ENCODE measurements at places on chromosomes 11 and 22.

DNA sequence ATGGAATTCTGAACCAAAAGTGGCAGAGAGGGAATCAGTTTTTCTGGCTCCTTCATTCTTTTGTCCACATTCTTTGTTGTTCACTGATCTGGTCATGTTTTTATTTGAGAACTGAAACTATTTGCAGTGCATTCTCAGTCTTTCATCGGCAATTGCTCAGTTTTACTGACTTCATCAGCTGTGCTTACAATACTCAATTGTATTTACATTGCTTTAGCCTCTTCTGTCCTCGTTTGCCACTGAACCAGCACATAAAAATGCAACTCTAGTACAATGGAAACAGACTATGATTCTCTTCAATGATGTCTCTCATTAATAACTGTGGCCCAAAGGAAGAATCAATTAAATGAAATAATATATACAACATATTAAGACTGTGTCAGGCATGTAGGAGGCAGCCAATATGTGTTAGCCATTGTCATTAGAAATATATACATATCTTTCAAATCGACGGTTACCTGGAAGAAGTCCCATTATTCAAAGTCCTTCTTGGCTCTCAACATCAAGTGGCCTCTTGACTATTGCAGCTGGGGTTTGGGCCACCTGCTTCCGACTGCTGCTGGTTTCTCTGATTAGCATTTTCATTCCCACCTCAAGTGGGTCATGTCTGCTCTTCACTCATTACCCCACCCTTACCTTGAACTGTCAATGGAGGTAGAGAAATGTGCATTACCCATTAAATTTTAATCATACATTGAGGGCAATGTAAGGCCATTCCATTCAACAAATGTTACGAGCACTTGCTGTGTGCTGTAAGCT lies 600.1 kb downstream of the INSC start:
- no peak for DNase-seq

DNA sequence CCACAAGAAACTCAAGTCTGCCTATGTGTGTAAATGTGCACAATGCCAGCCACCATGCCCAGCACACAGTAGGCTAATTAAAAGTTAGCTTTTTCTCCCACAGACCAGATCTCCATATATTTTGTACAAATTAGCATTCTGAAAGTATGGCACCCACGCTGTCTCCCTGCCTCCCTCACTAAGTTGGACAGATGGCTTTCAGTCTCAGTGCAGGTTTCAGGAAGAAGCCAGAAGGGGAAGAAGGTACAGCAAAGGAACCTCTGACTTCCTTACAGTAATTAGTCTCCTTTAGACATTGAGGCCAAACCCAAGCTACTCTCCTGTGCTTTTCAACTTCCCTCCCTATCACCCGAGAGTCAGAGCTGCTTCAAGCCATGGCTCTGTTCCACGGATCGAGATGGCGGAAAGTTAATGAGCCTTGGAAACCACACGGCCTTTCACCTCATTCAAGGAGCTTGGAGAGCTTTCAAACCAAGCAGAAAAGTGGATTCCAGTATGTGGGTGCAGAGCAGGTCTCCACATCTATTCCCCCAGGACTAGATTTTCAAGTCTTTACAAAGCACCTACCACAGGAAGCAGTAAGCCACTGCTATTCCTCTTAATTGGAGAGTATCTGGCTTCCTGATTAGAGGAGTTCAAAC lies 221.1 kb upstream of the NARS2 start:
- no peak for DNase-seq

DNA sequence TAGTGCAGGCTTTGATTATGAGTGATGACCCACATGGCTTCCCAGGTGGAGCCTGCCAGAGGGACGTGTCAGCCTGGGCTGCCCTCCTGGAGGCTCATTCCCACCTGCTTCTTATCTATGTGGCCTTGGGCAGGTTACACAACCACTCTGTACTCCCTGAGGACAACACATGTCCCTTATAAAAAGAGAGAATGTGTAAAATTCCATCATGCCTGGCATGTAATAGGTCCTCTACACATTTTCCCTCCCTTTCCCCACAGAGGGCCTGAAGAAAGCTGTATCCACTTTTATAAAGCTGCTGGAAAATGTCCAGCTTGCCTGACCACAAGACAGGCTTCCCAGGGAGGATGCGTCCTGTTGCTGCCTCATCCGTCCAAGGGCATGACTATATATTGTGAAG lies 55.0 kb upstream of the VSTM5 start:
- no peak for DNase-seq

- peak; percentile 39 for DNase-seq
Measured at GRCh38 chr11:93903989-93904388, 53.6 kb upstream of the VSTM5 start.

DNA sequence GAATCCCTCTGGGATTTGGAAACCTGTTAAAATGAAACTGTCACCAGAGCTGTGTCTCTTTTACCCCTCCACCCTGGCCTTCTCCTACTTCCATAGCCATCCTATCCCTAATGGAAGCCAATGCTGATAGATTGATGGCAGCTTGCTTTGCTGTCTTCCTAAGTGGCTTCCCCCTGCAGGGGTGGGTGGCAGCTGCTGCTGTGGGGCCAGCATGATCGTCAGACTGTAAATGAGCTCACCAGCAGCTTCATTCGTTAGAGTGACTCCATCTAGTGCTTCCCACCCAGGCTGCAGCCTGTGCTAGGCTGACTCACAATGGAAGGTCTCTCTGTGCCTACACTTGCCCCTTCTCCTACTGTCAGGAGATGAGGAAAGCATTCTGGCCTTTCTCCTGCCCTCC lies 311.0 kb downstream of the BUD13 start:
- peak; percentile 70 for DNase-seq

DNA sequence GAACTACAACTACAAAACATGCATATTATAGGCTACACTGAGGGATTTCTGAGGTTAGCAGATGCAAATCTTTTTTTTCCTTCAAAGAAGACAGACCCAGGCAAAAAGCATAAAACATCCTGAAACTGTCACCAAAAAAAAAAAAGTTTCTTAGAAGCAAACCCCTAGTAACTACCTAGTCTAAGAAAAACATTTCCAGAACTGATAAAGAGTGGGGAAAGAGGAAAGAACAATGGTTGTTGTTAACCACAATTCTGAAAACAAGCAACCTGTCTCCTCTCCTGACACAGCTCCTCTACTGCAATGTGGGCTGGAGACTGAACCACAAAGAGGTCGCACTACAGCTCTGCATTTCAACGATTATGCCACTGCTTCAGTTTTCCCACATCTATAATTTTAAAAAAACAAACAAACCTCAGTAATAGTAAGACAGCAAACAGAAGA lies 15.0 kb downstream of the DENND5A start:
- no peak for DNase-seq

DNA sequence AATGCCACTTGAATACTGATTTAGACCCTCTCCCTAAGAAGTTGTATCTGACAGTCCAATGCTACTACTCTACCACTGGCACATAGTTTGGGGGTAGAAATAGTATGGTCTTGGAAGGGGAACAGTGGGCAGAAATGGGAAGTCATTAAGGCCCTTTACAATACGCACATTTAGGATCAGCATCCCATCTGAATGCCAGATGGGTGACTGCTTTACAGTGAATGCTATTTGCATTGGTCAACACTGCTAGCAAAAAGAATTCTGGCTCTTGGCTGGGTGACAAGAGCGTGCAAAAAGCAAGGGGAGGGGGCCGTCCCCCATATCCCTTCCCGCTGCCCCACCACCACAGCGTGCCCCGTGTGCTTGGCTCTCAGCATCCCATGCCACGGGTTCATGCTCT lies 104.7 kb upstream of the BID start:
- DNase-seq = no peak

DNA sequence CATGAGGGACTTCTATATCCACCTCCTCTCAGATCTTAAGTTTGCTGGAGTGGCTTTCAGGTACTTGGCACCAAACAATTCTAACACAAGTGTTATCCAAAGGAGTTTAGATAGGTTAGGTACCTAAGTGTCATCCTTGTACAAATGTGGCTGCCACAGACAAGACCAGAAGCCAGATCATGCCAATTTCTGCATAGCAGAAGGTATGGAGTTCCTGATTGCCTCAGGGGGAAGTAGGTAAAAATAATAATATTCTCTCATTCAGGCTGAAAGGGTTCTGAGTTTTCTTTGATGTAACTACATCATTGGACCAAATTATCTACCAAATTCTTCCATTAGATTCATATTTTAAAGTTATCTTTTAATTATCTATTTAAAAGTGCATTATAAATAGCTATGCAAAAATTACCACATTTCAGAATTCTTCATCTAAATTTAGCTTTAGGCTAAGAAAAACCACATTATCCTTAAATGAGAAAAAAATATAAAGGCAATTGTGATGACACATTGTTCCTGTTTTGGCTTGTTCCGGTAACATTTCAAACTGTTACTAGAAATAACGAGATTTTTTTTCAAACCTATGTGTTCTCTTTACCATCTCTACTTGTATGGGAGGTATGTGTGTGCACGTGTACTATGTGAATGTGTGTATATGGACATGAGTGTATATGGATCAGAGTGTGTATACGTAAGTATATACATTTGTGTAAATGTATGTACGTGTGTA lies 66.2 kb upstream of the POU2AF2 start:
- no peak for DNase-seq

DNA sequence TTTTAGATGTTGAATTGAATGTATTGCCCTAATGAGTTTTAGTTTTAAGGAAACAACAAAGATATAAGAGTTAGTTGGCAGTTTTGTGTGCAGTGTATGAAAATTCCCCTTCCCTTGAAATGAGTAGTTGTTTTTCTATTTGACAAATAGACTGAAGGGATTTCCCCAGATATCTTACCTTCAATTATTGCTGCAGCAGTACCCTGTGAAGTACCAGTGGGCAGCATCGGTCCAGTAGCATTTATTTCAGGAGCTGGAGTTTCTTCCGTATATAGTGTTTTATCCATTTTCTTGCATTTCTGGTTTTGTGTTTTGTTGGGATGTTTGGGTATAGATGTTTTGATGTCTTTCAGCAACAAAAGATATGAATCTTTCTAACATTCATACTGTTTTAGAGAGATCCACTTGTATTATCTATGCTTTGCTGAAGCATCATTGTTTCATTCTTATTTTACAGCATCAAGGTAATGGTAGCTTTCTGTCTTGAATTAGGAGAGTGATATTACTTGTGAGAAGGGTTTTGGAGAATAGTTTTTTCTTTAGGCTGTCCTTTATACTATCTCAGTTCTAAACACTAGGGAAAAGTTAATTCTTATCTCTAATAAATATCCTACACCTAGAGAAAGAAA lies 7.4 kb downstream of the KMT2A start:
- no peak for DNase-seq

- DNase-seq = peak; percentile 72
Measured at GRCh38 chr22:30423301-30423958, 2.1 kb upstream of the MTFP1 start.

- no peak for DNase-seq
Measured at GRCh38 chr11:11411401-11411985, 58.4 kb upstream of the CSNK2A3 start.

DNA sequence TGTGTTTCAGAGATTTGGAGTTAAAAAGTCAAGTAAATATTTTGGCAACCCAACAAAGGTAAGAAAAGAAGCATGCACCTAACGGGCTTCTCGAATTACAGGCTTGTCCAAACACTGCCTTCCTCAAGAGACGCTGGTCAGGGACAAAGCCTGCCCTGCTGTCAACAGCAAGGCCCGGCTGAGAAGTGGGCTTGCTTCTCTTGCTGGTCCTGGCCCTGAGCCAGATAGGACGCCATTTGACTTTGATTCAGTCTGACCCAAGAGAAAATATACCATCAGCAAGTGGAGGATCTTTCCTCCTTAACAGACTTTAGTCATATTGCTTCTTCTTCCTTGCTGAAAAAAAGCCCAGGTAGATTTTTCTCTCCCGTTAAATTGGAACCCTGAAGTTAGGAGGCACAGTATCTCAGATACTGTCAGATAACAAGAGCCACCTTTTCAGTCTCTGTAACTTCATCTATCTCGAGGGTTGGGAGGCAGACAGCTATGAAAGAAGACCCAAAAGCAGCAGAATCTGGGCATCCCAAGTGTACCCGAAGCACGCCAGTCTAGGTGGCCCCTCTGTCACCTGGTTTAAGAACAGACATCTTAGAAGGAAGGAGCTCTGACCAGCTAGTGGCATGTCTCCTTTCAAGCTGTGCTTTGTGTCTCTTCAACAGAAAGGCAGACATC lies 57.5 kb downstream of the C22orf31 start:
- DNase-seq = peak; percentile 19

GRCh38 chr22:27205492-27206373 lies 548.3 kb downstream of the MIAT start:
- DNase-seq = no peak

DNA sequence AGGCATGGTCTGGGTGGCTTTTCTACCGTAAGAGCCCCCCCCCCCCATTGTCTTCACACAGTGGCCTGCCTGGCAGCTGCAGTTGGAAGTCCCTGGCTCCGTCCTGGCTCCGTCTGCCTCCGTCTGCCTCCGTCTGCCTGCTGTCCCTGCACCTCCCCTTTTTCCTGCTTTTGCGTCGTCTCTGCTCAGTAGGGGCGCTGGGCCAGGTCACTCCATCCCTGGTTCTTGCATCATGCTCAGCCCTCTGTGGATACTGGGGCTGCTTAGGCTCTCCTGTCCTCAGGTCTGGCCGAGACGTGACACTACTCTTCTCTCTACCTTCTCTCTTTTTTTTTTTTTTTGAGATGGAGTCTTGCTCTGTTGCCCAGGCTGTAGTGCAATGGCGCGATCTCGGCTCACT lies 27.8 kb downstream of the AP2A2 start:
- DNase-seq = no peak

DNA sequence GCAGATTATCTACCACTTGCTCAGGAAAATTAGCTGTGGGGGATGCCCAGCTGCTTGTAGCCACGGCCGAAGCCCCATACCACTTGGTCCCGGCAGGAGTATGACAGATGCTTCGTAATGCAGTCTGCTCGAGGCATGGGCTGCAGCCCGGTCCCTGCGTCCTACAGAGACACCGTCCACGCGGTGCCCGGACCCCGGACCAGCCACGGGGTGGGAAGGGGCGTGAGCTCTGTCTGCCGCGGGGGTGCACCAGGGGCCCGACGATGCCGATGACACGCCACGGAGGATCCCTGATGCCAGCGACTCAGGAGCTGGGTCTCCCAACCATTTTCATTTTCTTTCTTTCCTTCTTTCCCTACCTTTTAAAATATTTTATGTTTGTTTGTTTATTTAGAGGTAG lies 30.0 kb downstream of the SLC25A17 start:
- DNase-seq = no peak
